ENCODE measurements at places on chromosomes 7 and 10.

DNA sequence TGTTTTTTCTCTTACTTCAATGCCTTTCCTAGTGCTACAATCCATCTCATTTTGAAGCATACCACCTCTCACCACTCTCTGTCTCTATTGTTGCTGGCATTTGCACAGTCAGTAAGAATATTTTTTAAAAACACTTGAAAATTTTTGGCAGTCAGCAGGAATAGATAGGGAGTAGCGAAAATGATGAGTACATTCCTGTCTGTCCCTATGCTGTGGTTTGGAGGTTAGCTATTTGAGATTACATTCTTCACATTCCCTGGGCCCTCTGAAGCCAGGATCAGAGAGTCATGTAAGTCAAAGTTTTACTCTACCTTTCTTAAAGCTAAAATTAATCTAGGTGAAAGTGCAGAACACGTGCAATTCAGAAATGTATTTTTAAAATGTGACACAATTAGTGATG lies 53.0 kb upstream of the MAGI2 start:
- no peak for ATAC-seq

DNA sequence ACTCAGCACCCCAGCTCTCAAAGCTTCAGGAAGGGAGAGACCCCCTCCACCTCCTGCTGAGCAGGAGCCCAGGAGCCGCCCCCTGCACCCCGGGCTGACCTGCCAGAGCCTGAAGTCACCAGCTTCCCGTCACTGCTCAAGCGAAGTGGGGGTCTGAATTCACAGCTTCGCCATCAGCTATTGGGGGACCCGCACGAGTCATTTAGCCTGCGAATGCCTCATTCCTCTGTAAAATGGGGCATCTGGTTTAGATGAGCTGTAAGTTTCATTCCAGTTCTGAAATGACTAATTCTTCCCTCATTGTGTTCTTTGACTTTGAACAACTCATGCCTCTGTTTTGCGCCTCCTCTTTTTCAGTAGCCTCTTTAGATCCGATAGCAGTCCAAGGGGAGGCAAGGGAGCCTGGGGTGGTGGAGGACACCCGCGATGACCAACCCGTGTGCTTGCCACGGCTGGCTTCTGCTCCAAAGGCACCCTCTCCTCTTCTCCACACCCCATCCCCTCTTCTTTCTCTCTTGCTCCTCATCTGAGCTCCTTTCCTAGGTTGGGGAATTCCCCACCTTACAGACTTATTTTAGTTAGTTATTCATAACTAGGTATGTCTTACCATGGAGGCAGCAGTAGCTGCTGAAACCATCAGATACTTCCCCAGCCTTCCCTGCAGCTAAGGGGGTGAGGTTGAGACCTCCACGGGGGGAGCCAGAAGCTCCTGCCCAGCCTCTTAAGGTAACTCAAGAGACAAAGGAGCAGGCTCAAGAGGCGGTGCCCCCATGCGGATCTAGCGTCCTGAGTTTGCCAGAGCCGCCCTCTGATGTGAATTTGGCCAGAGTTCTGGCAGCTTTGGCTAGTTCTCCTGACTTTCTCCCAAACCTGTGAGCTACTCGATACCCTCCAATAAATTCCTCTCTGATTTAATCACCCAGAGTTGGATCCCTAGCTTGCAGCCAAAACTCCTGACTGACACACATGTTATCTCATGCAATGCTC lies 47.7 kb downstream of the RBM17 start:
- no peak for ATAC-seq

DNA sequence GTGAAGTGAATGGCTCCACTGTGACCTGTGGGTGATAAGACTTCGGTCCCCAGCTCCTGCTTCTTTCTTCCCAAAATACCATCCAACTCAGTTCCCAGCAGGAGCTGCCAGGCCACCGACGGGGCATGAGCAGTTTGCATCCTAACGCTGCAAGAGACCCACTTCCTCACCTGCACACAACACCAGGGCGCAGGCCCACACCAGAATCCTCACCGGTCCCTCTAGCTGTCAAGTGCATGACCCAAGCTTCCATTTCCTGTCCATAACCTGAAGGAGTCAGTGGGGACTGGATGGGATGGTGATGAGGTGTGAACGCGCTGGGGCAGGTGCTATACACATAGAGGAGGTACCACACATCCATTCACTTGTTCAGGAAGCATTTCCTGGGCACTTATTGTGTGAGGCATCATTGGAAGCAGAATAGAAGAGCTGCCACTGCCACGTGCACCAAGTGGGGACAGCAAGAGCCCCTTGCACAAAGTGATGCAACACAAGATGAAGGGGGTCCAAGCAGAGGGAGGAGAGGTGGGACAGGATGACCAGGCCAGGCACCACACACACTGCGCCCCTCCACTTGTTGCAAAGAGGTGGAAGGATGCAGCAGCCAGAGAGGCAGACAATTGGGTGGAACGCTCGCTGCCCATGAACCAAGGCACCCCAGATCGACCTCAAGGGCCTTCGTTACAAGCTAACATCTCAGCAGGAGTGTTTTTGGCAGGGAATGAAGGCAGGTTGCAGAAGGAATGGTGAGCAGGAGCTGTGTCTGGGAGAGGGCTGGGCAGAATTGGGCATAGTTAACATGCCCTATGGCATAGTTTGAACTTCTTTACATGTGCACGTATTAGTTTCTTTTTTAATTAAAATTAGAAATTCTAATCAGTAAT lies 605.8 kb upstream of the MGMT start:
- no peak for ATAC-seq

- no peak for ATAC-seq
Measured at GRCh38 chr7:3128857-3129490, 85.3 kb upstream of the CARD11 start.

- no peak for ATAC-seq
Measured at GRCh38 chr7:133804127-133804526, 323.0 kb upstream of the LRGUK start.

DNA sequence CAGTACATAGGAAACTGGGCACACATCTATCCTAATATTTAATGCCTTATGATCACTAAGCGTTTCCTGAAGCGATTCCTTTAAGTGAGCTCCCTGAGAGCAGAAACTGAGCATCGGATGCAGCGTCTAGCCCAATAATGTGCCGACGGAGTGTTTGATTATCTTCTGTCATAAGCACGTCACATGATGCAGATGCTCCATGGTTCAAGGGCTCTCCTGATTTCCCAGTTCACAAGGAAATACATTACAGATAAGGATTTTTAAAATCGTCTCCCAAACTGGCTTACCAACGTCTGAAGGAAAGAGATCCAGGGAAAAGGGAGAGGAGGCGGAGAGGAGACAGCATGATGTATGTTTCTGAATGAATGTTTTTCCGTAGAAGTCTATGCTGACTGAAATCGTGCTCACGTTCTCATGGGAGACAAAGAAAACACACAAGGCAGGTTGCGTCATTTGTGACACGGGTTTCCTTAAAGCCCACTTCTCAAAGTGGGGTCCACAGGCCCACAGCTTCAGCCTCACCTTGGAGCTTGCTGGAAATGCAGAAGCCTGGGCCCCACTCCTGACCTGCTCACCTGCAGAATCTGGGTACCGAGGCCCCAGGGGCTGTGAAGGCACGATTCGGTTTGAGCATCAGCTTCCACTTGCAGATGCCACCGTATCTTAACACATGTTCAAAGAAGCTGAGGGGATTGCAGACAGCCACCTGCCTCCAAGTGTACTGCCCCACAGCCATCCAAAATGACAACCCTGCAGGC lies 21.5 kb upstream of the INSIG1 start:
- ATAC-seq, result no peak

DNA sequence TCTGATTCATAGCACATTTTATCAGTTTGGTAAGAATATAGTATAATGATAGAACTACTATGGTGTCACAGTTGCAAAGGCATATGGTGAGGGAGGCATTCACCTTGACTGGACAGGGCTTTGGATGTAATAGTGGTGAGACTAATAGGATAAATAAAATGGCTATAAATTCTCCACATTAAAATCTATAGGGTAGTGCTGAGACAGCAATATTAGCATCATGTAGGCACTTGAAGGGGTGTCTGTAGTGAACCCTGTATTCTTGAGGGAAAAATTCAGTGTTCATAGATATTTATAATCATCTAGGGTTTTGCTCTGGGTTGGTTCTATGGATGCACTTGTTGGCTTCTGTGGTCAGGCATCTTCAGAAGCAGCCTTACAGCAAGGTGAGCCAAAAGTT lies 59.3 kb upstream of the ICA1 start:
- ATAC-seq, result no peak

DNA sequence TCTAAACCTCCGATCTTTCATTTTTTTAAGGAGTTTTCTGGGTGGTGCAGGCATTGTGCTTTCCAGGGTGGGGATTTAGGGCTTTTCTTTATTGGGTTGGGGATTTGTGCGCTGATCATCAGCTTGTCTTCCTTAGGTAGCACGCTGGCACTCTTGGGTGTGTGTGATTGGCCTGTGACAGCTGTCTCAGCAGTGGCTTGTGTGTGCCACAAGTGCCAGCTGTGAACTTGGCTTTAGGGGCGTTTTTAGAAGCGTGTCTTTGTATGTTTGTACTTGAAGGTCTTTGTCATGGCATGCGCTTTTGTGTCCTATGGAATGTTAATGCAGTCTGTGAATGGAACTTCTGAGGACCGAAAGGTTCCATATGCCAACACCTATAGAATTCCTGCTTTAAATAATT lies 788 bp downstream of the AKAP9 start:
- ATAC-seq, result no peak

DNA sequence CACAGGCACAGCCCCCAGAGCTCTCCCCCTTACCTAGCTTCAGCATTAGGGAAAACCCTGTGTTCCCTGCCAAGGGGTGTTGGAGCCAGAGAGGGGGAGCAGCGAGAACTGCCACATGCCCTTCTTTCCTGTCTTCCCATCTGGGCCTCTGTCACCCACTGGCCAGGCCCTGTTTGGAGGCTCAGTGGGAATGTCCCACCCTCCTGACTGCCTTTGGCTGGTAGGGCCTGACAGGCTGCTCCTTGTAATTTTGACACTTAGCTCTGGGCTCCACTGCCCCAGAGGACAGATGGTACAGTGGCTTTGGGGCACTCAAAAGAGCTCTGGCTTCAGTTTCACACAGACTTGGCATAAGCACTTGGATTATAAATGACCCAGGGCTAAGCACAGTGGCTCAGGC lies 50.6 kb downstream of the GRID2IP start:
- ATAC-seq, result no peak

DNA sequence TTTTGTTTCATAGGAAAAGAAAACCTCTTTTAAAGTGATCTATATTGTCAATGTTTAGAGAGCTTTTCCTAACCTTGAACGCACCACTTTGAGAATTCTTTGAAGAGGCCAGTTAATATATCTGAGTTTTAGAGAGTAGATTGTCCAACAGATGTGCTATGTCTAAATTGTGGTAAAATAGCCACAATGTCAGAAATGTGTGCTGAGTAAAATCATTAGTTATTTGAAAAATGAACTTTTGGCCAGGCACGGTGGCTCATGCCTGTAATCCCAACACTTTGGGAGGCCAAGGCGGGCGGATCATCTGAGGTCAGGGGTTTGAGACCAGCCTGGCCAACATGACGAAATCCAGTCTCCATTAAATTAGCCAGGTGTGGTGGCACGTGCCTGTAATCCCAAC lies 61.6 kb upstream of the KIAA1217 start:
- no peak for ATAC-seq

Measured in gastroesophageal sphincter (tissue), 4 donors.